ENCODE measurements at places on chromosomes 2 and 18.

DNA sequence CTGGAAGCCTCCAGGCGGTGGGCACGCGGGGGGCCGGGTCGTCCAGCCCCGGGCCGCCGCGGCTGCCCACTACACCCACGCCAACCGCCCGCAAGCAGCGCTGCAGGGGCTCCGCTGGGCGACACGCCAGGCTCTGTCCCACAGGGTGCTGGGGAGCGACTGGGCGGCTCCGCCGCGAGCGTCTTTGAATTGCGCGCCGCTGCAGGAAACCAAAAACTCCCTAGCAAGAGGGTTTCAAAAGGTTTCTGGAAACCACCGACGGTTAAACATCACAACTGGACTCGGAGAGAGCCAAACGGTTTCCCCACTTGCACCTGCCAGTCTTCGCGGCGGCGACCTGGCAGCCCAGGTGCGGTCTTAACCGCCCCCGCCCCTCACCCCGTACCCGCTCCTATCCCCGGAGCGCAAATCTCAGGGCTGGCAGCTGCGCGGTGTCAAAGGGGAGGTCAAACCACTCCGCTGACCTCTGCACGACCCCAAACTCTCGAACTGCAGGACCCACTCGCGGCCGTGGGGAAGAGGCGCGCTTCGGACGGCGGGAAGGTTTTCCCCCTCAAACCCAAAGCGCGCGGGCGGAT lies 1.0 kb downstream of the CXCR4 start:
- DNase-seq: no peak

GRCh38 chr2:53942280-53942679 lies 28.5 kb downstream of the PSME4 start:
- DNase-seq: no peak

- no peak for DNase-seq
Measured at GRCh38 chr18:9839853-9840252, 45.9 kb upstream of the TXNDC2 start.

DNA sequence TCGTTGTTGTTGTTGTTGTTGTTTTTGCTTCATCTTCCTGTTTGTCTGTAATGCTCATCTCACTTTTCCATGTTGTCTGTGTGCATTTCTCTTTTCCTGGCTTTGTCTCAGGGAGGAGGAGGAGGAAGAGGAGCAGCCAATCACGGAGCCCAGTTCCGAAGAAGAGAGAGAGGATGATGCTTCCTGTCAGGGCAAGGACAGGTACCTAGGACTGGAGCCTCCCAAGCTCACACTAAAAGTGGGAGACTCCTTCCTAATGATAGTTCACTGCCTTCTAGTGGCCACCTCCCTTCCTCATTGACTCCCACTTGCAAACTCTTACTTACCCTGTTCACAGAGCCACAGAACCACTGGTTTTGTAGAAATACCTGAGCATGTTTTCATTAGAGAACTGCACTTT lies 179.6 kb downstream of the TPGS2 start:
- DNase-seq: no peak

- DNase-seq: no peak
Measured at GRCh38 chr2:239942090-239942489, 83.1 kb downstream of the NDUFA10 start.

GRCh38 chr2:15976354-15976753 lies 36.0 kb downstream of the MYCN start:
- DNase-seq: no peak

DNA sequence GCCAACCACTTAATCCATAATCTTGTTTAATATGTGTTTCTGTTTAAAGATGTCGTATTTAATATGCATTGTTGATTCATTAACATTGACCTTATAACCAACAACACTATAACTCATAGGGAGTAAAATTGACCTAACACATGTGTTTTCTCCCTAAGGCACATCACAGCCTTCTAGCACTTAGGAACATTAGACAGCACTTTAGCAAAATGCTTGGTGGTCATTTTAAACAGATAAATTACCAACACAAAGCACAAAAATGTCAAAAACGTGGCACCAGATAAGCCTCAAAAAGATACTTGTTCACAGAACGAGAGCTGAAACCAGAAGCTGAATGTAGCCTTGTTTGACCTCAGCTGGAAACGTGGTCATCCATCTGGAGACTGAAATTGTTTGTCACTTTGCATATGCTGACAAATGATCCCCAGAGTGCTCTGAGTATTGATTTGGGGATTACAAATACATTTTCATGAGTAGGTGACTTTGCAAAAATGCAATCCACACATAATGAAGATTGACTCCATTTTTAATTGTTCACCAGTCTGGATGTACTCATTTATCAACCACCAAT lies 139.2 kb downstream of the CCDC102B start:
- DNase-seq: no peak

DNA sequence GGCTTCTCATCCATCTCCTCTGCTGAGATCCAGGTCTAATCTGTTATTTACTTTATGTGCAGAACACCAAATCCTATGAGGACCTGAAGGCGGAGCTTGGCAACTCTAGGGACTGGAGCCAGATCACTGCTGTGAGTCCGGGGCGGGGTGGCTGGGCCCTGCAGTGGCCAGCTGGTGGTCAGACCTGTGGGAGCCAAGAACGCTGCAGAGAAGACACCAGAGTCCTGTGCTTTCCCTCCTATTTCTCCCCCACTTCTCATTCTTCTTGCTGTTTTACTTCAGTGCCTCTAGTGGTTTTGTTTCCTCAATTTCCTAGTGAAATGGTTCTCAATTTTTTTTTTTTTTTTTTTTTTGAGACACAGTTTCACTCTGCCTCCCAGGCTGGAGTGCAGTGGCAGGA lies 19.7 kb downstream of the VIL1 start:
- no peak for DNase-seq

GRCh38 chr2:66507673-66508201 lies 72.8 kb downstream of the MEIS1 start:
- DNase-seq: no peak

GRCh38 chr18:74692367-74693013 lies 94.8 kb downstream of the ZNF407 start:
- DNase-seq: no peak

- DNase-seq: no peak
Measured at GRCh38 chr2:184444217-184444616, 154.1 kb upstream of the ZNF804A start.

- DNase-seq: no peak
Measured at GRCh38 chr2:118322406-118322805, 234.1 kb downstream of the INSIG2 start.

- no peak for DNase-seq
Measured at GRCh38 chr2:4914551-4914950, 777.6 kb upstream of the SOX11 start.

GRCh38 chr2:182650704-182651103 lies 65.4 kb upstream of the DNAJC10 start:
- DNase-seq: no peak

- no peak for DNase-seq
Measured at GRCh38 chr2:85073033-85073432, 60.2 kb upstream of the TCF7L1 start.

- DNase-seq: no peak
Measured at GRCh38 chr2:161381546-161381945, 34.6 kb upstream of the TBR1 start.

DNA sequence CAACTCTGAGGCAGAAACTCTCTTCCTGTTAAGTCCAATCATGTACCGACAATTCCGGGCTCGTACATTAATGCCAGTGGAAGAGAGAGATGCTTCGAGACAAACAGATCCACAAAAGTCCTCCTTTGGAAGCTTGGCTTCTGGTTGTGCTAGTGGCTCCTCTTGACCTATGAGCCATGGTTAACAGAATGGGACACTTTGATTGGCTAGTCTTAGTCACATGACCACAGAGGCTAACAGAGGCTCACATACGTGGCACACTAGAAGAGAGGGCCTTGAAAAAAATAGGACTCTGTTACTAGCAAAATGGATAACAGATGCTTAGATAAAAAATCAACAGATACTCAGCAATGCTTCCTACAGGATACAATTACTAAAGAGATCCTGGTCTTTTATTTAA lies 1211.9 kb upstream of the GYPC start:
- no peak for DNase-seq

DNA sequence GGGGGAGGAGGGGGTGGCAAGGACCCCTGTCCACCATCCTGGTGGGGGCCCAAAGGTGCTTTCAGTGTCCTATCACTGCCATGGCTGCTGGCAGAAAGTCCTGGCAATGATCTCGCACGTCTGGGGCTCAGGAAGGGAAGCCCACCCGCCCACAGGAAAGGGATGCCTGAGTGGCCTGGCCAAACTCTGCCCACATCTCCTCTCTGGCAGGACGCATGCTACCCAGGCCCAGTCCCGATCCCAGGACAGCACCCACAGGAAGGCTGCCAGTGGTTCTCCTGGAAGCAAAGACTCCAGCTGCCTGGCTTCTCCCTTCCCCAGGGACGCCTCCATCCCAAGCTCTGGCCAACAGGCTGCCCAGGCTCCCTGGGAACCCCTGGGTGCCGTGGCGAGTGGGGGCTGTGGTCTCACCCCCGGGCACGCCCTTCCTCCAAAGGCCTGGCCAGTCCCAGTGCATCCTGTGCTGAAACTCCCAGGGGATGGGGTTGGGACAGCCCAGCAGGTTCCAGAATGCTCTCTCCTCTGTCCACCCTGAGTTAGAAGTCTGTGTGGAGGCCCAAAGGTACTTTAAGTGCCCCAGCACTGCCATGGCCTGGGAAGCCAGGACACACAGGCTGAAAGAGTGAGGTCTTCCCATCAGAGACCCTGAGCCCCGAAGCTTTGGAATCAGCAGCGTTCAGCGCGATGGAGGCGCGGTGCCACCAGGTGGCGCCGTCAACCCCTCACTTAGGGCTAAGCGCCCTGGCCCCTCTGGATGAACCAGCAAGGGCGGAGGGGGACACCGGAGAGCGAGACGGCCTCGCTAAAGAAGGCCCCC lies 29.8 kb upstream of the TAF1B start:
- peak; percentile 31 for DNase-seq

DNA sequence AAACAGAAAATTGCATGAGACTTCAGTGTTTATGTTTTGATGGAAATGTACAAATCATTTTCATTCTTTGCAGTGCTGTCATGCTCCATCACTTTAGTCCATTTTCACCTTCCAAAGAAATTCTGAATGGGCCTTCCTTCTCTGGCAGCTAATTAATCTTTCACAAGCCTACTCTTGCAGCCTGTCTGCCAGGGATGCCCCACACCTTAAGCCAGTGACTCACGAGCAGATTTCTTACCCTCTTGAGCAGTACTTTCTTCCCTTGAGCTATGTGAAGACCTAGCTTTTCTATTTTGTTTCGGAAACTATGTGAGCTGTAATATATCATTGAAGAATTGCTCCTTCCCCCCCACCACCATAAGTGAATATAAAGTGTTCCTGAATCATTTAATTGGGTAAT lies 404.3 kb upstream of the VWC2L start:
- DNase-seq: no peak
